ENCODE measurements at places on chromosomes 1 and 21.
A peak's percentile ranks its signal among the peaks of the same experiment; 100 is the strongest.

DNA sequence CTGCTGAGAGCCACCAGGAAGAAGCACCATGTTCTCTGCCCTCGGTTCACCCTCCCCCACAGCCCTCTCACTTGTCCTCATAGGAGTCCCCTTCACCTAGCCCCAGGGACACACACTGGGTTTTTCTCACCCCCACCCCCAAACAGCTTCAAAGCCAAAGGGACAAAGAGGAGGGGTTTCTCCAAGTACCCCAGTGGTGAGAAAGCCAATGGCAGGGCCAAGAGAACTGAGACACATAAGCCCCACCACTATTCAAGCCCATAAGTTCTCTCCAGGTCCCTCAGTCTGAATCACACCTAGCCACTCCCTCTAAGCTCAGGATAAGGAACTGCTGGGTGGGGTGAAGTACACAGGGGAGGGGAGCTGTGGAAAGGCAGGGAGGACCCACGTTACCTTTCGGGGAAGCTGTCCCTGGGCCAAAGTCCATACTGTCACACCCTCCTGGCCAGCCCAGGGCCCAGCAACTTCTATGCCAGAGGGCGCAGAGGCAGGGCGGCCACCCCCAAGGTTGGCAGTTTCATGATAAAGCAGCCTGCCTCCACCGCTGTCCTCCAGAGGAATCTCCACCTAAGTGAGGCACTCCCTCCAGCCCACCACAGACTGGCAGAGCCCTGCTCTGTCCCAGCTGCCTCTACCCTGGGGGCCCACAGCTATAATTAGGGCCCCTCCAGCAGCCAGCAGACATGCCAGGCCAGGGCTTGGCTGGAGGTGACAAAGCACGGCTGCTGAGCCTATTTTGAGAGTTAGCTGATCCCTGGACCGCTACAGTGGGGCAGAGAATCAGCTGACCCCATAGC is 39.0 kb upstream of the PPP1R15B start:
- DNase-seq: no peak

GRCh38 chr1:202501281-202501680 is 152.8 kb downstream of the PPP1R12B start:
- no peak for DNase-seq

DNA sequence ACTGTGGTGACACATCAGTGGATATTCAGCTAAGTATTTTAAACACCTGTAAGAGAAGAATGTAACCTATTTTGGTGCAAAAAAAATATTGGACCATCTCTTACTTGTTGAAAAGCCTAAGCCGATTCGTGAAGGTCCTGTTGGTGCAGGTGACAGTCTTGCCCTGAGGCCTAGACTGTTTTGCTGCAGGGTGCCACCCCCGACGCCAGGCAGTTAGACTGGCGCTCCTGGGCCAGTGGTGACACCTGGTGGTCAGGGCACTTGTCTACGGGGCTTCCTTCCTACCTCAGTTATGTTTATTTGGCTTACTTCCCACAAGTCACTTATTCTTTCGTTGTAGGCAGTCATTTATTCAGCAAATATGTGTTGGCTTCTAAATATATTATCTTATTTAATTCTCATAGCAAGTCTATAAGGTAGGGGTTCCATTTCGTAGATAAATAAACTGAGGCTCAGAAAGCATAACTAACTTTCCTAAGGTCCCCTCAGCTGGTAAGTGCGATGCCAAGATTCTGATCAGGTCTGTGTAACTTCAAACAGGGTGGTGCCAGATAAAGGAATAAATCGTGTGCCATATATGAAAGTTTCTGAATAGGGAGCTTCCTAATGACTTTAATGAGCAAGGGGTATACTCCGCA is 1.9 kb downstream of the EEIG2 start:
- DNase-seq: peak; percentile 90

DNA sequence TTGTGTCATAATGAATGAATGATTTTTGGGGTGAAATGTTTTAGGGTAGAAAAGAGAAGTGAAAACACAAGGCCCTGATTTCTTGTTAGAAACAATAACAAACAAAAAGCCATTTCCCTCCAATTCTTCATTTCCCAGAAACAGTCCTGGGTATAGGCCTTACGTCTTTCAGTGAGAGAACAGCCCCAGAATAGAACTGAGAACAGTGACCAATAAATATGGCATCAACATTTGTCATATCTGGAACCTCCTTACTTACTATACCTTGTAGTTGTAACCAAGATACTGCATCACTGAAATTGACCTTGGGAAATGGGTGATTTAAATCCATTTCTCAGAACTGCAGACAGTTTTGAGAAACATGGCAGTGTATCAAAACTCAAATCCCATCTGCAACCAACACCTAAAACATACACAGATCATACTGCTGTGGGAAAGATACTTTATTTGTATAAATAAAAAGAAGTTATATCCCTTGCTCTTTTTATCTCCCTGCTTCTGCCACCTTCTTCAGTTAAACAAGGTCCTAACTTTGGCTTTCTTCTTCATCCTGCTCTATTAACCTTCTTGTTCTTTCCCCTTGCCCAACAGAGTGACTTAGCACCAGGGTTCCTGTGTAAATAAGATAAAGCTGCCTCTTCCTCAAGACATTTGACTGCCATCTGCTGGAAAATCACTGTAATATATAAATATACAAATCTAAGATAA is 19.5 kb downstream of the XKR8 start:
- peak; percentile 19 for DNase-seq

DNA sequence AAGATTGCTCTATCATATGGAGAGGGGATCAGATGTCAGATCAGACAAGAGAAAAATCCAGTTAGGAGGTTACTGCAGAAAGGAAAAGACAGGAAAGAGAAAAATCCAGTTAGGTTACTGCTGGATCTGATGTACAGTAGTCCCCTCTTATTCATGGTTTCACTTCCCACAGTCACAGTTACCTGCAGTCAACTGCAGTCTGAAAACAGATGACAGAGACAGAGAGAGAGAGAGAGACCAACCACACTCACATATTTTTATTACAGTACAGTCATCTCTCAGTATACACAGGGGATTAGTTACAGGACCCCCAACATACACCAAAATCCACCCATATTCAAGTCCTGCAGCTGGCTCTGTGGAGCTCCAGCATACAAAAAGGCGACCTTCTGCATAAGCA is 29.3 kb downstream of the NUP133 start:
- no peak for DNase-seq

GRCh38 chr1:184469396-184469795 is 82.6 kb downstream of the C1orf21 start:
- DNase-seq: no peak

DNA sequence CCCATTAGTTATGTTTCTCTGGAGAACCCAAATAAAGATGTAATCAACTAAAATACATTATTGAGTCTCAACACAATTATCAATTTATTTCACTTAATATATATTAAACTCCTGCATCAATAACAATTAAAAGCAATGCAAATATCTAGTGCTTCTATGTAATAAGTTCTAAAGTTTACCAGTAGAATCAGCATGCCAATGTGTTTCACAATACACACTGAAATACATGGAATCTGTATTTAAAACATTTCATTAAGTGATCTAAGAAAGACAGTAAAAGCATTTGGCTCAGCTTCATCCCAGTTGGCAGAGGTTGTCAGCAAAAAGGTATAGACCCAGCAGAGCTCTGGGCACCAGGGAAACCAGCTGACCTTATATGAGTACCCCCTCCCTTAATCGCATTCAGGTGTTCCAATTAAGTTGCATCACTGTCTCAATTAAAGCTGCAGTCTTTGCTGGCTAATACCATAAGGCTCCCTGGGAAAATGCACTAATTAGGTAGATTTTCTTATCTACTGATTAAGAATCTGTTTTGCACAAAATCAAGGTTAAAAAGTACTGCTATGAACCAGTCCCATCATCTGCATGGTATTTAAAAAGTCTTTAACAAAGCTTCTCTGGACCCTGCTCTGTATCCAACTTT is 63.1 kb downstream of the NIBAN1 start:
- DNase-seq: no peak

GRCh38 chr1:230354005-230354404 is 72.1 kb downstream of the PGBD5 start:
- no peak for DNase-seq

DNA sequence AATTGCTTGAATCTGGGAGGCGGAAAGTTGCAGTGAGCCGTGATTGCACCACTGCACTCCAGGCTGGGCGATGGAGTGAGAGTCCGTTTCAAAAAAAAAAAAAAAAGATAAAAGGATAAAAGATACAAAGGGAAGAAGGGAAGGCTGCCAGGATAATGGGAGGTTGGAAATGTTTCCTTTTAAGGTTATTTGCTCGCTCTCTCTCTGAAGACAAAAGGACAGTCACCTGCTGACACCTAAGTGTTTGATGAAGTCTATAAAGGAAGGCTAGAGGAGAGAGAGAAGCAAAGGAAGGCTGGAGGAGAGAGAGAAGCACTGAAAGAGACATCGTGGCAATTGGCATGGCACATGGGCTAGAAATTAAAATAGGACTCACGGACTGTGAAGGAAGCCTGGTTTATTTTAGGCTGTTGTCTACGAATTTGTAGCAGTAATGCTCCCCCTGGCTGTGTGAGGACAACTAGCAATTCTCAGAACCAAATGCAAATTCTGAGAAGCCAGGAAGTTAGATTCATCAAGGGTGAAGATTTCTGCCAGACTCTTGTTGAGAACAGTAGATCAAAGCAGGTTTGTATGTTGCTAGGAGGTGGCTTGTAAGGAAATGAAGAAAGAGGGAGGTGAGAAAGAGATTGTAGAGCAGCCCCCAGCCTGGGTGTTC is 154.2 kb downstream of the ZP4 start:
- DNase-seq: no peak

DNA sequence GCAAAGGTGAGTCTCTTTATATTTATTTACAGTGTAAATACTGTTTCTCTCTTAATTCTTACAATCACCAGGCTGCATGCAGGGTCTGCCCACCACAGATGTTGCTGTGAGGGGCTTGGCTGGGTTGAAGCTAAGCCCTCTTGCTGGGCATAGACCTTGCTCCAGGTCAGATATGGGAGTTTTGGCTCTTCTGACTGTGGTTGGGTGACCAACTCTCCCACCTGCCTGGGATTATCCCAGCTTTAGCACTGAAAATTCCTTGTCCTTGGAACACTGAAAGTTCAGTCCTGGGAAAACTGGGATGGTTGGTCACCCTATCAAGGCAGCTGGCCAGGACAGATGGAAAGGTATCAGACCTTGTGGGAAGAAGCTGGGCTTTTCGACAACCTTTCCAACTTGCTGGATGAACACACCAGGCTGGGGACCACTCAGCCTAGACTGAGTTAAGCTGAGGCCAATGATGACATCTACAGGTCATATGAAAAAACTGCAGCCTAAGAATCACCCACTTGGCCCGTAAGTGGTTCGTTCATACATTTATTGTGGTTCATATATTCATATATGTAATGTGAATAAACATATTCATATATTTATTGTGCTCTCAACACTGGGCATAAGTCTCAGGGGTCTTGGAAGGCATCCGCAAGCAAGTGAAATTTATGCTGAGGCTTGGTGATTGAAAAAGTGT is 26.6 kb upstream of the HPDL start:
- DNase-seq: peak; percentile 53

- no peak for DNase-seq
These were observed 1522.3 kb upstream of the TPTE start for GRCh38 chr21:8998946-8999681.

GRCh38 chr1:180085331-180085730 is 69.3 kb upstream of the QSOX1 start:
- no peak for DNase-seq

DNA sequence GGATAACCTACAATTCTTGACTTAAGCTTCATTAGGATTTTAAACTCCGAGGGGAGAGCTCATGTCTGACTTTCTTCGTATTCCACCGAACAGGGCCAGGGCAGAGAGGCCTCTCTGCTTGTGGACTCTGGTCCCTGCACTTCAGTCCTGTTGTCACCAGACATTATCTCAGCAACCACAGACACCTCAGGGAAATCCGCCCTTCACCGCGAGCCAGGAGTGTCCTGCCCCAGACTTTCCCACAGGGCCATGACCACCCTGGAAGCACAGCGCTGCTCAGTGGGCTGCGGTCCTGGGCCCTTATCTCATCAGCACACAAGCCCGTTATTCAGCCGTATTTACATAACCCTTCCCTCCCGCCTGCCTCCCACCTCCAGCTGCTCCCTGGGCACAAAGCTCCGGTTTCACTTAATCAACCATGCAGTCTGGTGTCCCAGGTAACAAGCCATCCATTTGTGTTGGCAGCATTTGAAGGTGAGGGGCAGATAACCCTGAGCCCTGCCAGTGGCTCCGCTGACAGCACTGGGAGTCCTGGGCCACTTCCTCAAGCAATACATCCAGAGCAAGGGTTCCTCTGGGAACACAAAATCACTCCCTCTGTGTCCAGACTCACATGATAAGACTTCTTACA is 122.8 kb upstream of the RAB4A start:
- DNase-seq: no peak

All from CD4-positive, alpha-beta T cell treated with Interleukin-6 for 4 hours (primary cell).